ENCODE measurements at places on chromosomes 1 and 21.

DNA sequence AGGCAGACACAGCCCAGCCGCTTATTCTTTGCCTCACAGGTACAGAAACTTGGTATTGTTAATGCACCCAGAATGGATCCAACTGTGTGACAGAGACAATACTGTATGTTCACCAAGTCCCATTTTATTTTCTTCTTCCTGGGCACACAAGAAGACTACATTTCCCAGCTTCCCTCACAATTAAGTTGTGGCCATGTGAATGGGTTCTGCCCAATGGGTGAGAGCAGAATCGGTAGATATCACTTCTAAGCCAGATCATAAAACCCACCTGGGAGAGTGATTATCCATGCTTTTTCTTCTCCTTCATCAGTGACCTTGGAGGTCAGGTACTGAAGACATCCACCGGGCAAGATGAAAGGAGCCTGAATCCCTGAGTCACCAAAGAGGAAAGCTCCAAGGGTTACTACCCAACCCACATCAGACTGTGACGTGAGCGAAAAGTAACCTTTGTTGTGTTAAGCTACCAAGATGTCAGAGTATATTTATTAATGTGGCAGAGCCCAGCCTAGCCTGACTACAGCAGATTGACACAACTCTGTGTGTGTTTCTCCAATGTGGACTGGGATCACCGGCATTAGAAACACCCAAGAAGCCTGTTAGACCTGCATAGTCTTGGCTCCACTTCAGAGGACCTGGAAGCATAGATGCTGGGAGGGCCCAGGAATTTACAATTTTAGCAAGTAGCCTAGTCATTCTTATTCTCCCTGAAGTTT is 79.1 kb upstream of the GRIK3 start:
- no peak for DNase-seq

DNA sequence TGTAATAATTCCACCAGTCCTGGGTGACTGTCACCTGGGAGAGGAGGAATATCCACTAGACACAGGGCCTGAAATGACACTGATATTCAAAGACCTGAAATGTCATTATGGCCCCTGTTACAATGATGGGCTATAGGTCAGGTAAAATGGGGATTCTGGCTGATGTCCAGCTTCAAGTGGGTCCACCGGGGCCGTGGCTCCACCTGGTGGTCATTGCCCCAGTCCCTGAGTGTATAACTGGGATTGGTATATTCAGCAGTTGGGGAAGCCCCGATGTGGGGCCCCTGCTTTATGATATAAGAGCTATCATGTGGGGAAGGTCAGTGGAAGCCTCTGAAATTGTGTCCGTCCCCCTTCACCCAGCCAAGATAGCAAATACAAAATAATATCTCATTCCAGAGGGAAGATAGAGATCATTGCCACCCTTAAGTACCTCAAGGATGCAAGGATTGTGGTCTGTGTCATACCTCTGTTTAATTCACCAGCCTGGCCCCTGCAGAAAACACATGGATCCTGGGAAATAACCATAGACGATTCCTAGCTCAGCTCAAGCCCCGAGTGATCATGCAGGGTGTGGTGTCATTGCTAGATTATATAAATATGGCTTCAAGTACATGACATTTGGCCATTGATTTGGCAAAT is 19.4 kb downstream of the PLEKHO1 start:
- no peak for DNase-seq

- DNase-seq, result no peak
Measured at GRCh38 chr21:41832596-41833496, 46.3 kb downstream of the PRDM15 start.

DNA sequence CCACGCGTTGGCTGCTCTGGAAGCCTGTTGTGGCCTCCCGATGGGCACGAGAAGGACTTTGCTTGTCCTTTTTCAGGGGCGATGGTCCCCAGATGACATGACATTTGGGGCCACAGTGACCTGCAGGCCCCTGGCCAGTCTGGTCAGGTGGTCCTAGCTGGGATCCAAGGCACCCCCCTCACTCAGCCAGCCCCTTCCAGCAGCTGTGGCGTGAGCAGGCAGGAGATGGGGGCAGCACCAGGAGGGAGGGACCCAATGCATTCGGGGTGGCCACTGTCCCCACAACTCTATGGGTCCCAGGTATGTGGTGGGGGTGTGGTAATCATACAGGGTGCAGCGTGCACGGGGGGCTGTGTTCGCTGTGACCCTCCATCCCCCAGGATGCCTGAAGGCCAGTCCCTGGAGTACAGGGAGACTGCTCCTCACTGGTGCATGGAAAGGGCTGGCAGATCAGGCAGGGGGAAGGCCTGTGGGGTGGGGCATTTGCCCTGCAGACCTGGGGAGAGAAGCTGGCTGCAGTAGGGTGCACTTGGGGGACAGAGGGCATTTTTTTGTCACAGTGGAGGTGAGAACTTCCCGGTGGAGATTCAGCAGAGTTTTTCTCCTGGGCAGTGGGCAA is 31.7 kb downstream of the WNT3A start:
- DNase-seq, result no peak

GRCh38 chr21:27713154-27714109 is 746.5 kb upstream of the ADAMTS5 start:
- DNase-seq, result no peak

- no peak for DNase-seq
Measured at GRCh38 chr1:212101251-212101650, 65.7 kb downstream of the DTL start.

DNA sequence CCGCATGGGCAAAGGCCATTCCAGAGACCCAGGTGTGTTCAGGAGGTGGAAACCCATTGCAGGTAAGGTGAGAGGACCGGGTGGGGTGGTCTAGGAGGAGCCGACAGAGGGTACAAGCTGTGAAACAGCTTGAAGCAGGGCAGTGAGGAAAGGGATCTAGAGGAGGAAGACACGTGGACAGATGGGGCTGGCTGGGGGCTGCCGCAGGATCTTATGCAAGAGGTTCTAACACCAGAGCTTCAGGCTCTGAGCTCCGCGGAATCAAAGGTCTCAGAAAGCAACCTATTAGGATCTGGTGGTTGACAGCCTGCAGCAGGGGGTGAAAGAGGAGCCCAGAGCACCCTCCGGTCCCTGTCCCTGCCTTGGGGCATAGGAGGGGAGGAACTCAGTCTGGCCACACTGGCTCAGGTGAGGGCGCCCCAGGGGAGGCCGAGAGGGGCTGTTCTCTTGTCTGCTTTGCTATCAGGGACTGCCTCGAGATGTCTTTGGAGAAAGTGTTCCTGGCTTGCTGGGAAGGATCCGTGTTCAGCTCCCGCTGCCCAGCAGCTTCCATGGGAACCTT is 1.9 kb downstream of the TFF1 start:
- no peak for DNase-seq

DNA sequence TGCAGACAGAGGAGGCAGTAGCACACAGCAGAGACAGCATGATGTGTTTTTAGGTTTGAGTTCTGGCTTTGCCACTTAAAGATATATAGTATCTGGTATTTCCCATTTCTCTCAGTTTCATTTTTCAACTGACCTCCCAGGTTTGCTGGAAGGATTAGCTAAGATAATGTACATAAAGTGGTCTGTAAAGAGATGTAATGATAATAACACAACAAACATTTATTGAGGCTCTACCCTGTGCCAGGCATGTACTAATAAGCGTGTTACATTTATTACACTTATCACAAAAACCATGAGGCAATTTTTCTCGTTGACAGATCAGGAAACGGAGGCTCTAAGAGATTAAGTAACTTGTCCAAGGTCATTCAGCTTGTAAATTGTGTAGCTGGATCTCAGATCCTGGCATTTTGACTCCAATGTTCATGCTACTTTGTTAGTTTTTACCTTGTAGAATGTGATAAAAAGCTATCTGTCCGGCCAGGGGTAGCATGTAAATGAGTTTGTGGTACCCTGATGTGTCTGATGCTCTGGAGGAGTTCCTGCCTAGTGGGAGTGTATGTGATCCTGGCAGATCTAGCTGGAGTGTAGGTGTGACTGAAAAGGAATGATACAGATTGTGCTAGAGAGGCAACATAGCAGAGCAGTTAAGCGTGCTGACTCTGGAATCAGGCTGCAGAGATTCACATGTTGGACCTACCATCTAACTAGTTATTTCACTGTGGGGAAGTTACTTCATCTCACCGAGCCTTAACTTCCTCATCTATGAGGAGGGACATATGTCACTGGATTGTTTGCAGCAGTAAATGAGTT is 146.6 kb downstream of the VPS13D start:
- DNase-seq, result peak; percentile 58

DNA sequence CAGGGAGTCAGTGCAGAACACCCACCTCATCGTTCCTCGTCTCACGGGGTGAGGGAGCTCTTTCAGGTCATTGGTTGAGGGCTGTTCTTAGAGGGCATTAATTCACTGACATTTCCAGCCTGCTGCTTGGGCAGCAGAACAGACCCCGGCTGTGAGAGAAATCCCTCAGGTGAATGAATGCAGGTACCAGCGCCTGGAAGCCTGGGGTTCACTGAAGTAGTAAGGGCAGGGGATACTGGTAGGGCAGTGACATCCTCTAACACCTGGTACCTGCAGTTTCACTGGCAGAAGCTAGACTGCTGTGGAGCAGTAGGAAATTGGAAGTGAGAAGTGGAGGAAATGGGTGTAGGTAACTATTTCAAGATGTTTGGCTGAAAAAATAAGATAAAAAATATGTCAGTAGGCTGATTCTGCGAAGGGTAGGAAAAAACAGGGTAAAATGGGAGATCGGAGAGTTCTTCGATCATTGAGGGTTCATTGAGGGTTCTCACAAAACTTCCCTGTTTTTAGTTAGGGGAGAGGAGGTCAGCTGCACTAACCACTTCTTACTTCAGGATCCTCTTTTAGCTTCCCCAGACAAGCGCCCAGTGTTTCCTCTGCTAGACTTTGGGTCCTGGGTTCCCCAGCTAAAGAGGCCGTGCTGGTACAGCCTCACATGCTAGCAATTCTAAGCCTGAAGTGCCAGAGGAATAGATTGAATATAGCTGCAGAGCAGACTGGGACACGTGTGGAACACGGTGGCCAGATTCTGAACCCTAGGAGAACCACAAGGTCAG is 55.2 kb downstream of the RNF220 start:
- DNase-seq, result no peak

GRCh38 chr1:155128755-155129473 is 1.2 kb downstream of the EFNA1 start:
- peak; percentile 69 for DNase-seq

DNA sequence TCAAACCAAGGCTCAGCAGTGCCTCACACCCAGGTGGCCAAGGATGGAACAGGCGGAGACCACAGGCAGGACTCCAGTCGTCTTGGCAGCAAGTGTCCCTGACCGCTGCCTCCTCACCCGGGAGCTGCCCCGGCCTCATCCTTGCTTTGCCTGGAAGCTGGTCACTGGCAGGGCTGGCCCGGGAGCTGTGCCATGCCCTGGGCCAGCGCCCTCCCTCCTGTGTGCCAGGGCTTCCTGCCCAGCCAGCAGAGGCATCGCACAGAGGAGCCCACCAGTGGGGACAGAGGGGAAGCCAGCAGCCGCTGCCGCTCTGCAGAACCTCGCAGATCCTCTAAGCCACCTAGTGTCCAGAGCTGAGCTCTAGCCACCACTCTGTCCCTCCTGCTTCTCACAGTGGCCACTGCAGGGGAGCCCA is 7.8 kb downstream of the CASZ1 start:
- peak; percentile 70 for DNase-seq

DNA sequence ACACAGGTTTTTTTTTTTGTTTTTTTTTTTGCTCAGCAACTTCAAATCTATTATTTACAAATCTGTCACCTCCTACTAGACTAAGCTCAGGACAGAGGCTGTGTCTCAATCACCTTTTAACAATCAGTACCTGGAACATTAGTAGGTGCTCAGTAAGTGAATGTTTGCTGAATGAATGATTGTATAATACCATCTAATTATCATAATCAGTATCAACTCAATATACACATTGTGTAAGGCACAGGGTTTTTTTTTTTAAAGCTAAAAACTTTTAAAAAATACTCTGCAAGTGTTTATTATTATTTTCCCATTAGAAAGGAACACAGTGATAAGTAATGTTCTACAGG is 9.2 kb downstream of the ERRFI1 start:
- no peak for DNase-seq

- no peak for DNase-seq
Measured at GRCh38 chr21:38490411-38491020, 7.8 kb downstream of the ERG start.

GRCh38 chr1:7373876-7374562 is 397.1 kb upstream of the VAMP3 start:
- DNase-seq, result no peak

DNA sequence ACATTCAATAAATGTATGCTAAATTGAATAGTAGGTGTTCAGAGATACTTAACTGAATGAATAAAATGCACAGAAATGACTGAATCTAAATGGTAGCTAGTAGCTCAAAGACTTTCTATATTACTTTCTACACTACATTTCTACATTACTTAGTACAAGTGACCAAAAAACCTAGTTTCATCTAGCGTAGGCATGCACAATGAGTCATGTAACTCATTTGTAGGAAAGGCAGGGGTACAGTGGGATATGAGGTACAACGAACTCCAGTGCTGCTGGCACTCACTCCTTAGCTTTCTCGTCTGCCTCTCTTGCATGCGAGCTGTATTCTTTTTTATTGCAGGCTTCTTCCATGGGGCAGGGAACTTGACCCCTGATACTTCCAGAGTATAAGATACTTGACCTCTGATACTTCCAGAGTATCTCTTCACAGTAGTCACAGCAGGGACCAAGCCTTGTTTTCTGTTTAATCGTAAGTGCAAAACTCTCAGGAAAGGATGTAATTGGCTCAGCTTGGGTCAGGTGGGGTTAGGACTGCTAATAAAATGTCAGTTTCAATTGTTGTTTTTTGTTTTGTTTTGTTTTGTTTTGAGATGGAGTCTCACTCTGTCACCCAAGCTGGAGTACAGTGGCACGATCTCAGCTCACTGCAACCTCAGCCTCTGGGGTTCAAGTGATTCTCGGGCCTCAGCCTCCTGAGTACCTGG is 4.9 kb upstream of the ATP2B4 start:
- no peak for DNase-seq

DNA sequence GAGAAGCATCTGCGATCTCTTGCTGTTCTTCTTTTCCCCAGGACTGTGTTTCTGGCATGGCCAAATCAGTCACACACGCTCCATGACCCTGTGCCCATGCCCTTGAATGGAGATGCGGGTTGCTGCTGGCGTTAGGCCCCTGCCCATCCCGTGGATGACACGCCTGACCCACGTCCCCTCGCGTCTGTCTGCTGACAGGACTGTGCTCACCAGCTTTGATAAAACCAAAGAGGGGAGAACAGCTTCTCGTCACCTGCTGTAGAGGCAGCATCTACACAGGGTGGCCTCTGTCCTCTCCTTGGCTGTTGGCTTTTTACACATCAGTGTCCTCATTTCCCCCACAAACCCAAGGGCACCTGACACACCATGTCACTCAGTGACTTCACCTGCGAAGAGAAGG is 6.9 kb downstream of the MT1HL1 start:
- no peak for DNase-seq

DNA sequence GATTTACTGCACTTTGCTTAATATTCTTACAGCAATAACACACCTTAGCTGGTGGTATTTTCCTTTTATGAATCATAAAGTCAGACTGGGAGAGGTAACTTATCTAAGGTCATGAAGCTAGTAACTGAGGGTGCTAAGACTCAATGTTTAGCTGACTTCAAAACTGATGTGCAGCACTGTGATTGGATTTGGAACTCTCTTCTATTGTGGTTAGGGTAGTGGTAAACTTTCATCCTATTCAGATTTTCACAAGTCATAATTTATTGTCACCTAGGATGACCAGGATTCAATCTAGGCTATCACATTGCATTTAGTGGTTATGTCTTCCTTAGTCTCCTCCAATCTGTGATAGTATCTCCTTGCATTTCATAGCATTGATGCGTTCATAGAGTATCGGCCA is 18.9 kb downstream of the EPB41 start:
- DNase-seq, result no peak

- peak; percentile 65 for DNase-seq
Measured at GRCh38 chr1:202599669-202600431, 110.4 kb downstream of the SYT2 start.

GRCh38 chr1:62230718-62231117 is 36.1 kb downstream of the L1TD1 start:
- DNase-seq, result no peak
